NCI-H510A treated with DMSO at 0.1 percent for 48 hours (cell line): ENCODE measurements at places on chromosomes 13 and 19.
A peak's percentile ranks its signal among the peaks of the same experiment; 100 is the strongest.

GRCh38 chr13:97165502-97166425, 56.4 kb upstream of the MBNL2 start:
- peak; percentile 54 for DNase-seq

GRCh38 chr19:28475525-28475924, 737.4 kb downstream of the UQCRFS1 start:
- no peak for DNase-seq

GRCh38 chr19:47036097-47036651, 12.2 kb downstream of the TMEM160 start:
- peak; percentile 83 for DNase-seq

DNA sequence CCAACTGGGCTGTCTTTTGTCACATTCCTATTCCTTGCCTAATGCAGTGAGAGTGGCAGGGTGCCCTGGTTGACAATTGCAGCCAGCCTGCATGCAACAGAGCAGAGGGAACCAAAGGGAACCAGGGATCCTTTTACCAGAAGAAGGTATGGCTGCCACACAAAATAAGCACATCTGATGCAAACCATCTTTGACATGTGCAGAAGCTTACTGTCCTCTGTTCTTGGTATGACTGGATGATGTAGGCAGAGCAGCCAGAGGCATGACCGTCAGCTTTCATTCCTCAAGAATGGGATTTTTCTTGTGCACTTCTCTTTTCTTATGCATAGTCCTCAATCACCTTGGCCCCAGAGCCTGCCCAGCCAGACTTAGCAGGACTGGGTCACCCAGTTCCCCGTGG, 116.1 kb downstream of the UQCRFS1 start:
- DNase-seq, result no peak

- DNase-seq, result no peak
Measured at GRCh38 chr13:37539976-37540605, 58.5 kb downstream of the POSTN start.

DNA sequence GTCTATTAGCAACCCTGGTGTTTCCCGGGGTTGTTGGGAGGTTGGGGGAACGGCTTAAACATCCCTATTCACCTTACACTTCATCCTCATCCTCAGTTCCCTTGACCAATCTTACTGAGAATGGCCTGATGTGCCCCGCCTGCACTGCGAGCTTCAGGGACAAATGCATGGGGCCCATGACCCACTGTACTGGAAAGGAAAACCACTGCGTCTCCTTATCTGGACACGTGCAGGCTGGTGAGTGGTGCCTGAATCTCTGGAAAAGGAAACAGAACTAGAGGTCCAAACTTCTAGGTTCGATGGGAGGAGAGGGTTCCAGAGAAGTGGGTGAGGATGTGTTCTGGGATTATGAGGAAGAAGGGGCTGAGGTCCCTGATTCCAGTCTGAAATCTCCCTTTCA, 5.9 kb downstream of the PINLYP start:
- no peak for DNase-seq

DNA sequence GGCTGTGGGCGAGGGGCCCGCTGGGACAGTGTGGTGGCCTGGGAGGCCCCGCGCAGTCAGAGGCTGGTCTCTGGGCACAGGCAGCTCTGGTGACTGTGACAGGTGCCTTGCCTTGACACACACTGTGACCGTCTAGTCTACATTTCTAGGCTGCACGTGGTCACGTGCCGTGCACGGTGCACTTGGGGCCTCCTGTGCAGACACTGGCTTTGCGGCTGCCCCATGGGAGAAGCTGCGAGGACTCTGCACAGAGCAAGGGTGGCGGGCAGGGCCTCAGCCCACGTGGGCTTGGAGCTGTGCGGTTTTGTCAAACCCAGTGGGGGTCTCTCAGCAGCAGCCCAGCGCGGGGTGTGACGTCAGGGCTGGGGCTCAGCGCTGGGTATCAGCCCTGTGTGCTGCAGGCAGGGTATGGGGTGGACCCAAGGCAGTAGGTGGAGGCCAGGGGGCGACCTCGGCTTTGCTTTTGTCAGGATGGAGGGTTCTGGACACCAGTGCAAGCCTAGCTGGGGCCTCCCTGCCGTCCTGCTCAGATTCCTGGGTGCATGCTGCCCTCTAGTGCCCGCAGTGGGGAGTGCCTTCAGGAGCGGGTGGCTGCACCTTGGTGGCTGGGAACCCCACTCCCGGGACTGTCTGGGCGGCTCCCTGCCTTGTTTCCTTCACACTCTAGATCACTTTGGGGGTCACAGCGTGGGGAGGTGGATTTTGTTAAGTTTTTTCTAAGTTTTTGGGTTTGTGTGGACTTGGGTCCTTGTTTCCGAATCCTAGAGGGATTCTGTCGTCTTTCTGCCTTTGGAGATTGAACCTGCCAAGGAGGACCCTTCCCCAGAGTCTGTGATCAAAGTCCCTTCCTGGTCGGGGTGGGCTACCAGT, 62.6 kb downstream of the KDM4B start:
- peak; percentile 71 for DNase-seq

DNA sequence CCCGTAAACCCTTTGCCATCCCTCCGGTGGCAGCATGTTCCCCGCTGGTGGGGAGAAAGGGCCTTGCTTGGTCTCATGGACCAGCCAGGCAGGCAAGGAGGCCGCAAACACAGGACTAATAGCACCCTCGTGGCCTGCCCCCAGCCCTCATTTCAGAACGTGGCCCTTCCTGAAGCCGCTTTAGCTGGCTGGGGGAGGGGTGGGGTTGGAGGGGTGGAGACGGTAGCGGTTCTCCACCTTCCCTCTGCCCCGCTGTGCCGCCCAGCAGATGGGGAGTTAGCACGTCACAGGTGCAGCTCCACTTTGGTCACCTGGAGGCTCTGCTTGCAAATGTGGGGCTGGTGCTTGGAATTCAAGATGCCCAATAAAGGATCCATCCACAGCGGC, 59.3 kb upstream of the URI1 start:
- DNase-seq, result no peak

GRCh38 chr19:459724-460511, 915 bp downstream of the SHC2 start:
- peak; percentile 18 for DNase-seq

- no peak for DNase-seq
Measured at GRCh38 chr19:41372501-41372900, 3.8 kb upstream of the TMEM91 start.

DNA sequence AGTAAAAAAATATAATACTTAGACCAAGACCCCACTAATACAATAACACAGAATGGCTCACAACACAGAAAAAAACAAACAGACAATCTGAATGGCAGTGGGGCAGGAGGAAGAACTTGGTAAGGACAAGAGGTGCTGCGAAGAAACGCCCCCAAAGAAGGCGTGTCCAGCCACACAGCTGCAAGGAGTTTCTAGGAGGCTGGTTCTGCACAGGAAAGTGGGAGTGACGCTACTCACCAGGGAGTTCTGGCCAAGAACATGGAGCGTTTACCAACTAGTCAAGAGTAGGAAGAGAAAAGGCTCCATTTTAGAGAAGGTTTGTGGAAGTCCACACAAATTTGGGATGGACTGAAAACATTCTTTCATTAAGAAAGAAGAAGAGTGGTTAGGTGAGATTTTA, 95.3 kb upstream of the SLC15A1 start:
- no peak for DNase-seq

GRCh38 chr19:50705422-50706019, 14.1 kb downstream of the SHANK1 start:
- no peak for DNase-seq

DNA sequence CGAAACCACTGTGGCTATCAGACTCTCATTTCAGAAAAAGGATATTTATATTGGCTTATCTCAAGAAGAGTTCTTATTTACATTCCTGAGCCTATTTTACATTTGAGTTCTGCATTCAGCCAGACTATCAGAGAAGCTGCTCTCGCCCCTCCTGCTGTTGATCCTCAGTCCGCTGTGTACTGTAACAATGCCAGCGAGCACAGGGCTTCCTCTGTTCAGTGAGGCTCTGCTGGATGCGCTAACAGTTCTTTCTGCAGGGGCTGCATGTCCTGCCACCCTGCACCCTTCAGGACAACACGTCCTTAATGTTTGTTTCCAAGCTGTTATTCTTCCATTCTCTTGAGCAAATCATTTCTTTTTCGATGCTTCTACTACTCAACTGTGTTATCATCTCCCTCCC, 463.7 kb upstream of the SGCG start:
- no peak for DNase-seq

- no peak for DNase-seq
Measured at GRCh38 chr13:94329754-94330551, 149.5 kb downstream of the DCT start.

DNA sequence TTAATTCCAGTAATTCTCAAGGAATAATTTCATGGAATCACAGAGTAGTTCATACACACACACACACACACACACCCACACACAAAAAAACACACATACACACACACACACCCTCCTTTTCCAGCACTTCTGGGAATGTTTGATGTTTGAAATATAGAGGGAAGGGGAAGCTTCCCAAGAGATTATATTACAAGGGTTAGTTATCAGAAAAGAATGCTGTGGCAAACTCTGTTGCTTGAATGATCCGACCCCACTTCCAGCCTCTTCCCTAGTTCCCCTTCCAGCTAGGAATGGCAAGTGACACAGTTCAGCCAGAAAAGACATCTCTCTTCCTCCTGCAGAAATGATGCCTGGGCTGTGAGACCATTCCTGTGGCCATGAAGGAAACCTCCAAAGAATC, 49.9 kb downstream of the KCTD12 start:
- no peak for DNase-seq

GRCh38 chr13:98599502-98600328, 22.8 kb upstream of the STK24 start:
- no peak for DNase-seq

DNA sequence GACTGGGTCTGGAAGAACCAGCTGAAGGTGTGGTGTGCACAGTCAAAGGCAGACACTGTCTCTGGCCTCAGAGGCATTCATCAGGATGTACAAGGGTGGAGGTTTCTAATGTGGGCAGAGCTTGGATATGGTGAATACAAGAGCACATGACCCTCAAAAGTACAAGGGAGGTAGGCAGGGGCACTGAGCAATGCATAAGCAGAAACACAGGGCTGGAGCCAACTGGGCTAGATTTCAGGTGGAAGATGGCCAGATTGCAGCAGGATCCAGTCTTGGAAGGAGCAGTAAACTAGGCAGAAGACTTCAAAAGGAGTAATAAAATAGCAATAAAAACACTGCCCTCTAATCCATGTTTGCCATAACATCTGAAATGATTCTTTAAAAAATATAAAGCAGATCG, 417.1 kb downstream of the OLFM4 start:
- DNase-seq, result no peak

GRCh38 chr19:36527341-36527740, 730 bp downstream of the ZNF260 start:
- no peak for DNase-seq

DNA sequence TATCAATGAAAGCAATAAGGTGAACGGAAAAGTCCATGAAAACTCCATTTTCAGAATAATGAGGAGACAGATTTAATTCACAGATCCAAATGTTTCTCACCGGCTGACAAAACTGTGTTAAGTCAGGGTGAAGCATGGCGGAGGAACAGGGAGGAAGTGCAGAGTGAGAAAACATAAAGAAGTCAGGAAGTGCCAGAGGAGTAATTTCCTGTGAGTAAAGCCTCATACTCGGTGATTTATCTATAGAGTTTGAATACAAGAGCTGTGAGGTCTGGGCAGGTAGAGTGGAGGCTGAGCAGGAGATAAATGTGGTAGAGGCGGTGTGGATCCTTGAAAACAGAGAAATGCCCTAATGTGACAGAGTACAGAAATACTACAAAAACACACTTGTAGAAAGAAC, 11.4 kb downstream of the CARD8 start:
- DNase-seq, result no peak

DNA sequence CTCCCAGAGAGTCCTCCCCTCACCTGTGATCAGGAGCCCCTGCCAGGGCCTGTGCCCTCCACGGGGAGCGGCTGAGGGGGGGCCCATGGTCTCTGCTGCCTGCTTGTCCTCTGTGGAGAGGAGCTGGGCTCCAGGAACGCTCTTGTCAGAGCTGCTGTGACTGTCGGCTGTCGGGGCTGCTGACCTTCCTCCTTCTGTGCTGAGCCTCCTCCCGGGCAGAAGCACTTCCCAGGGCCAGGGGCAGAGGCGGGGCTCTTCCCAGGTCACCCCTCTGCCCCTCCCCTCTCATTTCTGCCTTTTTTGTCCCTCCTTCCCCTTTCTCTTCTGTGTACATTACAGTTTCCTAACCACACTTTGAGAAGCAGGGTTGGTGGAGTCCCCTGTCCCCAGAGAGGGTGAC, at the start of gene CEACAM4:
CEACAM4 (minus strand) TSS at position 198 of the 400 bp plus-strand sequence; CDS start at position 87, 111 bp downstream.
- no peak for DNase-seq

DNA sequence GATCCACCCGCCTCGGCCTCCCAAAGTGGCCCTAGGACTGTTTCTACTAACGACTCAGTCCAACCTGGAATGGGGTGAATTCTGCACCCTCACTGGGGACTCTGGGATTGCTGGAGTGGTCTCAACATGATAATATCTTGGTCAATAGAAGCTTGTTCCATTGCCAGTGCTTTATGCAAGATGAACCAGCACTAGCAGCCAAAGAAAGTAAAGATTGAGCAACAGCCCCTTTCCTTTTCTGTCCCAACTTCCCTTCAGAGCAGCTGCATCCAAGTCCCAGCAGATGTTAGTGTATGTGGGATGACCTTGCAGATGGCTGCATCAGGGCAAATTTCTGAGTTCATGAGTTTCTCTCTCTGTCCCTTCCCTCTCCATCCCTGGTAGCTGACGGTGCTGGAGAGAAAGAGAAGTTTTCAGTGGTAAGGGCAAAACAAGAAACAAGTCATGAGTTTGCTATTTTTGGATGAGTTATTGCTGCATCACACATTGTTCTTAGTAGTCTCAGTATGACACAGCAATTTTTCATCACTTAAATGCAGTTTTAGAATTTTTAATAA, 183.6 kb upstream of the EDNRB start:
- no peak for DNase-seq

DNA sequence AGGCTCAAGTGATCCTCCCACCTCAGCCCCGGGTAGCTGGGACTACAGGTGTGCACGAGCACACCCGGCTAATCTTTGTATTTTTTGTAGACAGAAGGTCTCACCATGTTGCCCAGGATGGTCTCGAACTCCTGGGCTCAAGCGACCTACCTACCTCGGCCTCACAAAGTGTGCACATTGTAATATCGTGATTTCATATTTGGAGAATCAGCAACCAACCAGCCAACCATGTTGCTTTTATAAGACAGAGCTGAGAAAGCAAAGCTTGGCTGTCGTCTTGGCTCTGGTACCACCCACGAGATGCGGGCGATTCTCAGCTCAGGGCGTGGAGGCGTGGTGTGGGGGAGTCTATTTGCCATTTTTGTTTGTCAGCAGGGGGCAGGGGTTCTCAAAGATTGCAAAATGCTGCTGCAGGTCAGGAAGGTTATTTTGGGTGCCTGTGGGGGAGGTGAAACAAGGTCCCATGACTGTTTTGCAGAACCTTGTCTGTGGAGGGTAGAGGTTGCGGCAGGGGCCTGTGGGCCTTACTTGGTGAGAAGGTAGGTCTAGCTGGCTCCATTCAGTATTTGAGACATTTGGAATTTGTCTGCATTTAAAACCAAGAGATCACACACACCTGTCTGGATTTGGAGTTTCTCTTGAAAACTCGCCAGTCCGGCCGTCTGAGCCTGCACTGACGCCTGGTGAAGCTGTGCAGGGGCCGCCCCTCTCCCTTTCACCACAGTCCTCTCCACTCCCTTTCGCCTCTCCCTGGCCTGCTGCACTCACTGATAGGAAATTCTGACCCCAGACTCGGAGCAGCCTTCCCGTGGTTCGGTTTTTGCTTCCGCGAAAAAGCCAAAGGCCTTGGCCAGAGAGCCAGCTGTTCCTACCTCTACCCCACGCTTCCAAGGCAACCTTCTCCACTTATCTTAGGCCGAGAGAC, 15.4 kb downstream of the TNFAIP8L1 start:
- no peak for DNase-seq

GRCh38 chr13:19591864-19592263, 30.5 kb upstream of the TPTE2 start:
- DNase-seq, result no peak

- DNase-seq, result no peak
Measured at GRCh38 chr13:113996912-113997745, 23.3 kb upstream of the C13orf46 start.

GRCh38 chr13:98279473-98280175, 102.6 kb upstream of the RNF113B start:
- peak; percentile 86 for DNase-seq
